NCI-H1930 (cell line): ENCODE measurements at places on chromosomes 1 and 21.

- DNase-seq = no peak
Observed at GRCh38 chr1:200708769-200709168, 29.9 kb upstream of the CAMSAP2 start.

- DNase-seq = no peak
Observed at GRCh38 chr21:29056005-29056404, 17.4 kb downstream of the CCT8 start.

- no peak for DNase-seq
Observed at GRCh38 chr1:248779350-248779749, 23.8 kb upstream of the LYPD8 start.

GRCh38 chr1:201424146-201424545, 2.6 kb upstream of the TNNI1 start:
- DNase-seq = no peak

GRCh38 chr1:175124861-175125260, 57.2 kb downstream of the TNN start:
- DNase-seq = no peak

DNA sequence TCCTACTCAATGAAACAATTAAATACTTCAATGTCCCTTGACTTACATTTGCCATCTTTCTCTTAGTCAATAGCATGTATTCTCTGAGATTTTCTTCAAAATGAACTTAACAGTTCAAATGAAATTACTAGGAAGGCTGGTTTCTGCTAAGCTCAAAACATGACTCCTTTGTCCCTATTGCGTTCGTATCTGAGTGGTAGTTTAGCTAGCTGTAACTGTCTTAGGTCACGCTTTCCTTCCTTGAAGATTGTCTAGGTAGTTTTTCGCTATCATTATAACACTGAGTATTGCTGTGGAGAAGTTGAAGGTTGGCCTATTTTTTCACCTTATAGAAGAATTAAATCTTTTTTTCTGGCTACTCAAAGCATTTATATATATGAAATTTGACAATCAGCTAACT, 1535.2 kb downstream of the PLA2G4A start:
- no peak for DNase-seq

DNA sequence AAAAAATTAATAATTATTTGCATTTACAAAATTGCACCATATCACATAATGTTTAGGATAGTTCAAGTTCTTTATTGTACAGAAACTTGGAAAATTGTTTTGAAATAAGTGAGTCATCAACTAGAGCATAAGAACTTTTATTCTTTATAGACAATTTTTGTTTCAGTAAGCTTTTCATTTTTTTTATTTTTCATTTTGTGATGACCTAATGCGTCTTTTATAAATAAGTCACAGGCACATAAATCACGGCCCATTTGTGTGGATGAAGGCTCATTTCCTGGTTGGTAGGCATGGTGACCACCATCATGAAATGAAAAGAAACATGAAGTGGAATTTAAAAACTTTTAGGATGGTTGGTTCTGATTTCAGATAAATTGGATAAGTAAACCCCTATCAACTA, 39.3 kb downstream of the SPAG17 start:
- no peak for DNase-seq

- DNase-seq = no peak
Observed at GRCh38 chr1:19169642-19170041, 40.4 kb downstream of the UBR4 start.

DNA sequence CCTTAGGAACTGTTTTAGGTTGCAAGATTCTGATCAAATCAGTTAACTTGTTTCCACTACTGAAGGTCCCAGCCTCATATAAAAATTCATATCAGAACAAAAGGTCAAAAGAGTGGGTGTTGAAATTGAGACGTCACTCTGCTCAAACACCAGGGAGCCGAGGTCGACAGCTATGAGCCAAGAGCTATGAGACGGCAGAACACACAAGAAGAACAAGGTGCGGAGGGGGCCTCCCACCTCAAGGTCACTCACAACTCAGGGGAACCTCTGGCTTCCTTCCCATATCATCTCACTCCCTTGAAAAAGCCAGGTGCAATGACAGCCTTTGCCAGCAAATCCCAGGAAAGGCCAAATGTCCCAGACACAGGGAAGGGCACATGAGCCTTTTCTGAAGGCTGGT, 749 bp downstream of the SEC16B start:
- no peak for DNase-seq

- DNase-seq = no peak
Observed at GRCh38 chr1:100671601-100672000, 47.9 kb upstream of the VCAM1 start.

- no peak for DNase-seq
Observed at GRCh38 chr1:185401019-185401418, 84.0 kb upstream of the IVNS1ABP start.

DNA sequence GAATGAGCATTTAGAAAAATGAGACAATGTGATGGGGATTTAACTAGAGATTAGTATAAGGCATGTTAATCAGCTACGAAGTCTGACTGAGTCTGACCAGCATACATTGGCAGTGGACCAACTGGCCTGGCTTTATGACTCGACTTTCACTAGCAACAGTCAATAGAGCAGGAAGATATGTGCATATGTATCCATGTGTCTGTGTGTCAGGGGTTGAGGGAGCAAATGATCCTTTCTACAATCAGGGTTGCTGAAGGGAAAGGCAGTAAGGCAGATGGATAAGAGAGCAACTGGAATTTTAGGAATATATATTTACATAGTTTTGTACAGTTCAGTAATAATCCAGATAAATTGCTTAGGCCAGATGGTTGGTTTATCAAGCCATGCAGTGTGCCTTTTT, 645.6 kb downstream of the PLA2G4A start:
- no peak for DNase-seq

DNA sequence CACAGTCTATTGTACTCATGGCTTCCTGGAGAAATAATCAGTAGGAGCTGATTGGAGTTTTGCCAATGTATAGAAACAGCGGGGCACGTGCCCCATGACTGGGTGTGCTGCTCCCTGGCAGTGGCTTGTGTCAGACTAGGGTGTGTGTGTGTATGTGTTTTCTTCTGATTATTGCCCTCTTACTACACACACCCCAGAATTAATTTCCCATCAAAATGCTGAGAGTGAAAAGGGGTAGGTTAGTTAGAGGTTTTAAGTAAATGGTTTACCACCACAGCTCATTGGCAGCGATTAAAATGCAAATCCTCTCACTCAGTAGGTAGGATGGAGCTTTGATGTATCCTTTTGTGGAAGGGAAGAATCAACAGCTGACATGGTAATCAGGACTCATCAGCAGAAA, 29.9 kb downstream of the HHAT start:
- no peak for DNase-seq

- DNase-seq = no peak
Observed at GRCh38 chr1:221778125-221778524, 36.2 kb upstream of the DUSP10 start.

DNA sequence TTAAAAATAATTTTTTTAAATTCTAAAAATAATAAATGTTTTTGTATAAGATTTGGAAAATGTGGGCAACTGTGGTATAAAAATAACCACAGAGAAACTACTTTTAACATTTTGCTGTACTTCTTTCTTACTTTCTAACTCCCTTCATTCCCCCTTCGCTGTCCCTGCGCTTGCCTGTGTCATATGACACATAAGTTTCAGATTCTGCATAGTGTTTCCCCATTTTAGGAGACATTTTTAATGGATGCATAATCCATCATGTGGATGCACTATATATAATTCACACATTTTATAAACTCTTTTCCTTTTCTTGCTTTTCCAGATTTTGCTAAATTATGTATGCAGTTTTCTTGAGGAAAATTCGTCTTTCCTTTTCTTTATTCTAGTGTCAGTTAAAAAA, 16.3 kb downstream of the ATG4C start:
- DNase-seq = no peak

DNA sequence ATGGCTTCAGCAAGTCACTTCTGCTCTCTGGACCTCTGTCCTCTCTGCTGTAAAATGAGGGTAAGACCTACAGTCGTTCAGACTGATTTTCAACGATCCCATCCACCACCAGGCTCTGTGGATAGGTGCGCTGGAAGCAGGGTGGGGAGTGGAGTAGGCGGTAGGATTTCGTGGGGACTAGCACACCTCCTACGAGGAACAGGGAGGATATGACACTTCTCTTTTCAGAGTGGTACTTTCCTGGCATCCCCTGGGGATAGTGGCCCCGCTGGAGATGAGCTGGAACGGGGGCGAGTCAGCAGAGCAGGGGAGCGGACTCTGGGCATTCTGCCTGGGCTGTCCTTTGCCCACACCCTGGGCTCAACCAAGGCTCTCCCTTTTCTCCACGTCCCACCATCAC, 17.7 kb downstream of the ETNK2 start:
- no peak for DNase-seq

DNA sequence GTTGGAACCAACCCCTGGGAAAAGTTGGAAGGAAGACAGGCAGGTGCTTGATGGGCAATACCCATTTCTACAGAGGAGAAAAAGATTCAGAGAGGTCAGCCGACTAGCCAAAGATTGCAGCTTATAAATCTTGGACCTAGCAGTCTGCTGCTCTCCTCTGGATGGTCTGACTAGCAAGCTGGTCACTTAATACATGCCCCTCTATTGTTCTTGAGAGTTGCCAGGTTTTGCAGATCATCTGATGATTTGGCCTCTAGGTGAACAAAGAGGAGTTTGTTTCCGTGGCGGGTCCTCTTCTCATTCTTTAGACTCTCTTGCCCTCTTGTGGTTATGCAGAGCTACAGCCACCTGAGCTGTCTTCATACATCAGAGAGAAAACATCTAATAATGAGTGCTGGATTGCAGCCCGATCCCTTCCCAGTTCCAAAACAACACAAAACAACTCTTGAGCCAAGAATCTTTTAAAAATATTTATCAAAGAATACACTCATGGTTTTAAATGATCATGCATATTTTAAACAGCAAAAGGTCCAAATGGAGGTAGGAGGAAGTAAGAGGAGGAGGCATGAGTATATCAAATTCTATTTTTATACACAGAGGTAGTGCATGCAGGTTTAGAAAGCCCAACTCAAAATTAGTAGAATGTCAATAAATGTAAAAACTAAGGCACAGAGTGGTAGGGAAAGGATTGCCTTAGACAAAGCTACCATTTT, 115.7 kb downstream of the SLC30A10 start:
- DNase-seq = peak; percentile 47

DNA sequence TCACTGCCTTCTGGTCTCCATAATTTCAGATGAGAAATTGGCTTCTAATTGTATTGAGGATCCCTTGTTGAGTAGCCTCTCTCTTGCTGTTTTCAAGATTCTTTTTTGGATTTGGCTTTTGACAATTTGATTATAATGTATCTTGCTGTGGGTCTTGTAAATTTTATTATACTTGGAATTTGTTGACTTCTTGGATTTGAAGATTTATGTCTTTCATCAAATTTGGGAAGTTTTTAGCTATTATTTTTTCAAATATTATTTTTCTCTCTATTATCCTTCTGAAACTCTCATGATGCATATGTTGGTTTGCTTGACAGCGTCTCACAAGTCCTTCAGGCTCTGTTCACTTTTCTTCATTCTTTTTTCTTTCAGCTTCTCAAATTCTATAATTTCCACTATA, 126.1 kb downstream of the C1orf94 start:
- no peak for DNase-seq

- DNase-seq = no peak
Observed at GRCh38 chr1:23019863-23020625, 776 bp downstream of the KDM1A start.

GRCh38 chr1:212073490-212073889, 37.9 kb downstream of the DTL start:
- DNase-seq = no peak

GRCh38 chr1:236288620-236288976, 6.8 kb upstream of the ERO1B start:
- peak; percentile 42 for DNase-seq

DNA sequence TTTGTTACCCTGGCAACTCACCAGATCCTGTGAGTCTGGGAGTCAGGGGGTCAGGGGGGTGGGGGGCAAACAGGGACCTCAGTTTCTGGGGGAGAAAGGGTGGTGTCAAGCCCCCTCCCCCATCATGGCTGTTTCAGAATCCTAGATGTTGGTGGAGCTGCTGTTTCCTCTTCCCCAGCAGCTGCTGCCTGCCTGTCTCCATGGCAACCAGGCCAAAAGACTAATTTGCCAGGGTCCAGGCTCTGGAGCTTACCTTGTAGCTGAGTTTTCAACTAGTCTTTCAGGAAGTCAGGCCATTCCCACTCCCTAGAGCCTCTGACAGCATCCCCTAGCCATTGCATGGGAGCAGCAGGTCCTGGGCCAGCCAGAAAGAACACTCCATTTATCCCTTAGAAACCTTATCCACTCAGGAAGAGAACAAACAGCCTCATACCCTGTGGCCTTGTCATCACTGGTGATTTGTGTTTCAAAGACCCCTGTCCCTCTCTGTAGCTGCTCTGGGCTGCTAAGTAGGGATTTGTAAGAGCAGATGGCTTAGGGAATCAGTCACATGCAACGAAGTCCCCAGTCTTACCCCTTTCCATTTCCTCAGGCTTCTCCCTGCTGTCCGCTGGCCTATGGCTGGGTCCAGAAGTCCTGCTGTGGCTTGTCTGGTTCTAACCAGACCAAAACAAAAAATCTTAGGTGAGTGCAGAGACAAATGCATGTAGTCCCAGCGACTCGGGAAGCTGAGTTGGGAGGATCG, 21.5 kb upstream of the STMN1 start:
- DNase-seq = no peak

DNA sequence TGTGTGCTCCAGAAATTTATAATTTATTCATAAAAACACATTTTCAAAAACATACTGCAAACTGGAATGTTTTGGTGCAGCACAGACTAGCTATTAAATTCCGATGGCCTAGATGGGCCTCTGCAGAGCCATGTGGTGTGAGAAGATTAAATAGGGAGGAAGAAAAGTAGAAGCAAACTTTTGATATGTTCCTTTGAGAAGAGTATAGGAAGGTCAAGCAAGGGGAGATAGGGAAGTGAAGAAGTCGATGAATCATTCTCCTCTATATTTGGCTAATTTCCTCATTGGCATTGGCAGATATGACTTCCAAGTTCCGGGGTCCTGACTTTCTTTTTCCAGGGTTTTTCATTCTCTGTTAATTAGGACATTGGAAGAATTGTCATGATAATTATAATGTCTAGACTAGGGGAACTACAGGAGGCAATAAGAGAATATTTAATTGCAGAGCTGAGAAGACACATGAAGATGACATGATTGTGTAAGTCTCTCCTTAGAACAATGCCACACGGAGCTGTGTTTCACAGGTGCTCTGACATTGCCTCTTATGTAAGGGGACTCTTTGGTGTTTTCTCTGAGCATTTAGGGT, 19.3 kb upstream of the ZNF326 start:
- no peak for DNase-seq

DNA sequence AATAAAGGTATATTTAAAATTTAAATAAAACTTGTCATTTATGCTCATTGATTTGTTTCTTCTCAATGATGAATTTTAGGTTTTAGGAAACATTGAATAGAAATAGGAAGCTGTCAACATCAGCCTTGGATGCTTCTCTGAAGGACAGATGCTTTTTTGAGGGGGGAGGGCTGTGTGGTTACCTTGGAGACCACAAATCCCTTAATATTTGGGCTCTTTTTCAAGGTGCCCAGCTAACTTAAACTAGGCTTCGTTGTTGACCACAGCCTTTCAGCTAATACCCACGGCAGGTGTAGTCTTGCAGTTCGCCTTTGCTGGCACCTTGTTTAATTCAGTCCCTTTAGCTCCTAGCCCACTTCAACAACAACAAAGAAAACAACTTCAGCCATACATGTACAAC, 22.5 kb downstream of the TENT5C start:
- no peak for DNase-seq
